ENCODE measurements at places on chromosomes 13 and 19. TPM values are rescaled to one million over a fixed set of nuclear protein-coding genes. Genes with fewer than 3 reads are reported as not detected.

The SELENOV gene
- total RNA-seq = not detected

The SERPINE3 gene
- total RNA-seq = not detected

The IZUMO4 gene
- 1.1 TPM for total RNA-seq

The EVI5L gene
- 17.7 TPM for total RNA-seq
